ENCODE measurements at places on chromosomes 5 and 9.

DNA sequence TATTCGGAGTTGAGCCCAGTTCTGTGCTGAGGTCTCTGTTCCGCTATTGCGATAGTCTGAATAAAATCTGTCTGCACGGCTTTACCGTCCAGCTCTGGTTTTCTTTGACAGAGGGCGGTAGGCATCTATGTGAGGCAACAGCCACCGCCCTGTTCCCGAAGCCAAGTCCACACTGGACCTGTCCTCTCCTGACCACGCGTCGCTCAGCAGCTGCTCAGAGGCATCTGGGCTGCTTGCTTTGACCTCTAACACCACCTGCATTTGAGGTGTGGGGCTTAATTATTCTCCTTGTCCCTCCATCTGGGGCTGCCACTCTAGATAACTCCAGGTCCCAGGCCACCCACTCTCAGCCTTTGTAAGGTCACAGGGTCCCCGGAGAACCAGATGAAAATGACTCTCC is 168.4 kb upstream of the SMIM23 start:
- DNase-seq = no peak

DNA sequence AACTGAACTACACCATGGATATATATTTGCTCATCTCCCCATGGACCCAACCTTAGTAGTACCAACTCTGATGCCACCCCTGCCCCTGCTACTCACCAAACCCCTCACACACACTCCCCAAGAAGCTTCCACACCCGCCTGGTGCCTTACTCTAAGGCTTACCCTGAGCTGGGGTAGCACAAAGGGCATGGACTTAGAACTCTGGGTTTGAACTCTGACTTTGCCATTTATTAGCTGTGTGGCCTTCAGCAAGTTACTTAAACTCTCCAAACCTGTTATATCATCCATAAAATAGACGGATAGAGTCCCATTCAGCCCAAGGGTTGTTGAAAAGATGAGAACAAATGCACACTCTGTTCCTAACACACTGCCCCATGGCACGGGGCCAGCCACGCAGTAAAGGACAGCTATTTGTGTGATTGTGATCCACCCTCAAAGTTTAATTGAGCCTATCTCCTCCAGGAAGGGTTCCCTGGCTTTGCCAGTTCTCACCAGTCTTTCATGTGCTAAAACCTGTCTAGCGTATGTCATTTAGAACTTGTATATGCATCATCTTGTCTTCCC is 111.0 kb downstream of the KLHL3 start:
- DNase-seq = no peak

GRCh38 chr9:9229269-9229668 is 1383.5 kb downstream of the PTPRD start:
- DNase-seq = no peak

GRCh38 chr5:1171340-1171941 is 30.0 kb upstream of the SLC6A19 start:
- DNase-seq = no peak

DNA sequence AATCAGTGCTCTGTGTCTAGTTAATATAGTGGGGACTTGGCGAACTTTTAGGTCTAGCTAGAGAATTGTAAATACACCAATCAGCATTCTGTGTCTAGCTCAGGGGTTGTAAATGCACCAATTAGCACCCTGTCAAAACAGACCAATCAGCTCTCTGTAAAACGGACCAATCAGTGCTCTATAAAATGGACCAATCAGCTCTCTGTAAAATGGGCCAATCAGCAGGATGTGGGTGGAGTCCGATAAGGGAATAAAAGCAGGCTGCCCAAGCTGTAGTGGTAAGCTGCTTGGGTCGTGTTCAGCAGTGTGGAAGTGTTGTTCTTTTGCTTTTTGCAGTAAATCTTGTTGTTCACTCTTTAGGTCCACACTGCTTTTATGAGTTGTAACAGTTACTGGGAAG is 3.6 kb upstream of the OTULINL start:
- DNase-seq = no peak

All from stimulated activated CD8-positive, alpha-beta memory T cell treated with anti-CD3 and anti-CD28 coated beads, Interleukin-2, amount 100 ng/mL, for 1 hour (primary cell).